ENCODE measurements at places on chromosomes 2 and 18.

GRCh38 chr2:40374543-40375240, 77.2 kb downstream of the SLC8A1 start:
- no peak for DNase-seq

GRCh38 chr2:84885111-84885510, 4.2 kb upstream of the TRABD2A start:
- no peak for DNase-seq

- peak; percentile 42 for DNase-seq
Observed at GRCh38 chr2:9779596-9780264, 63.5 kb upstream of the TAF1B start.

DNA sequence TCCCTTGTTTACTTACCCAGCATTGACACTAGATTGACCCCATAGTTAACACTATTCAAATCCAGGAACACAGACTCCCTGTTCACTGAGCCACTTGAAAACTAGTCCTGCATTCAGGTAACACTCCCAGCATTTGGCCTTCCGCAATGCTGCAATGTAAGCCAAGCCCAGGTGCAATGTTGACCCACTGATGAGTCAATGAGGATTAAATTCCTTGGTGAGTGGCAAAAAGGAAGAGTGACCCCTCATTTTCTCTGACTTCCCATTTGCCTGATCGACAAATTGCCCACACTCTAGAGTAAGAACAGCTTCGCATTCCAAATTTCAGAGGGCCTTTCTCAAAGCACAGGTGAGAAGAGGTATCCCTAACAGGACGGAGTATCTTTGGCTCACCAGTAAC, 251.9 kb downstream of the FBXO15 start:
- DNase-seq = no peak

GRCh38 chr18:42011053-42011452, 56.0 kb downstream of the PIK3C3 start:
- DNase-seq = no peak

- DNase-seq = no peak
Observed at GRCh38 chr18:76895498-76895897, 73.1 kb downstream of the ZNF236 start.

Measured in stimulated activated CD8-positive, alpha-beta memory T cell treated with anti-CD3 and anti-CD28 coated beads, Interleukin-15, amount 100 ng/mL, for 48 hours (primary cell).